ENCODE measurements at places on chromosomes 5 and 9. TPM values are rescaled to one million over a fixed set of nuclear protein-coding genes. Genes with fewer than 3 reads are reported as not detected.

The C6 gene
- not detected for total RNA-seq

The FAM219A gene
- total RNA-seq, result 32.8 TPM

The PCDHGA12 gene
- total RNA-seq, result 4.7 TPM

The POU4F3 gene
- total RNA-seq, result not detected

The ANGPTL2 gene
- 14.1 TPM for total RNA-seq

The DMRT3 gene
- total RNA-seq, result not detected

The CCDC192 gene
- not detected for total RNA-seq
